Testis (tissue), 5 donors: ENCODE measurements at places on chromosomes 3 and 15. TPM values are rescaled to one million over a fixed set of nuclear protein-coding genes. Genes with fewer than 3 reads are reported as not detected.

Gene CCR8
- total RNA-seq: not detected

DNA sequence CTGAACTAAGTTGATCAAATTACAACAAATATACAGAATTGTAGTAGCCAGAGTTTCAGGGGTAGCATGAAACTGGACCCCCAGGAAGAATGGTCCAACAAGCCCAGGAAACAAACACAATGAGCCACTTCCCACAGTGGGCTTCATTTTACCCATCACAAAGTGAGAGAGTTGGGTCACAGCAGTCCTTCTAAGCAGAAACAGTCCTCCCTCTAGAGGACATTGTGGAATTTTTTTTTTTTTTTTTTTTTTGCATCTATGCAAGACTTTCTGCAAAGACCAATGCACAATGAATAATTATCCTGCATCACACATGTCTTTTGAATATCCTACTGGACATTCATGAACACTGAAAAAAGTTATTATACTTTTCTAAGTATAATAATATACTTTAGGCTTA lies 73.8 kb upstream of the ATP13A5 start:
- no peak overlapping the region for H3K4me3 ChIP-seq
- DNase-seq: no peak
- no peaks in the 10 kb centered on the region for H3K36me3 ChIP-seq
- H3K4me1 ChIP-seq: no peaks in the 10 kb centered on the region
- no peaks in the 10 kb centered on the region for H3K27me3 ChIP-seq
- no peak overlapping the region for H3K27ac ChIP-seq

DNA sequence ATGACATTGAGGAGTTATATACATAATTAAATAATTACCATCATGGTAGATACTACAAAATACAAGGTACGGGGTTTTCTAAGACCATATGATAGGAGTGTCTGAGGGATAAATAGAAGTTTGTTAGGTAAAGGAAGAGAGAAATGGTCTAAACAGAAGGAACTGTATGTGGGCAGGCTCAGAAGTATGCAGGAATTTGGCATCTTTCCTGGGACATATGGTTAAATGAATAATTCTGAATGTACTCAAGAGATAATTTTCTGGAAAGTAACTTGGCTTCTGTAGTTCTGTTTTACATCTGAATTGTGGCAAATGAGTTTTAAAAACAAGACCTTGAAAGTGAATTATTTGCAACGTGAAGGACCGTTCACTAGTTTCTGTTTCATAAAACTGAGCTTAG lies 17.5 kb downstream of the LMCD1 start:
- H3K36me3 ChIP-seq: no peaks in the 10 kb centered on the region
- H3K27me3 ChIP-seq: no peaks in the 10 kb centered on the region
- peaks cover 4% of the 10 kb centered on the region for H3K4me1 ChIP-seq
- no peak for DNase-seq

- H3K4me3 ChIP-seq: no peak overlapping the region
- no peaks in the 10 kb centered on the region for H3K36me3 ChIP-seq
- no peak overlapping the region for H3K27ac ChIP-seq
- no peak for DNase-seq
- no peaks in the 10 kb centered on the region for H3K4me1 ChIP-seq
- no peaks in the 10 kb centered on the region for H3K27me3 ChIP-seq
Measured at GRCh38 chr3:39435006-39435748, 28.7 kb downstream of the RPSA start.
